ENCODE measurements at places on chromosomes 12 and 14. TPM values are rescaled to one million over a fixed set of nuclear protein-coding genes. Genes with fewer than 3 reads are reported as not detected.

The OR6C2 gene
- not detected for total RNA-seq

The CCNB1IP1 gene
- total RNA-seq, result 63.5 TPM

The HOXC10 gene
- total RNA-seq, result not detected

The IGF1 gene
- total RNA-seq, result 4.4 TPM

The B4GALNT3 gene
- 4.7 TPM for total RNA-seq

The ABCD2 gene
- 18.8 TPM for total RNA-seq

The ITGA5 gene
- total RNA-seq, result 5.0 TPM

The RTN1 gene
- total RNA-seq, result 797 TPM

The MMP17 gene
- total RNA-seq, result 64.5 TPM

The ACSM4 gene
- not detected for total RNA-seq

The TMBIM6 gene
- 244 TPM for total RNA-seq

The MMP19 gene
- total RNA-seq, result not detected

All from parietal lobe (tissue), 2 donors.